LHCN-M2 (cell line): ENCODE measurements at places on chromosomes 16 and 17. TPM values are rescaled to one million over a fixed set of nuclear protein-coding genes. Genes with fewer than 3 reads are reported as not detected.
A peak's percentile ranks its signal among the peaks of the same experiment; 100 is the strongest.

The RPH3AL gene
- 18.1 and 22.0 TPM in 2 replicates for total RNA-seq

The CTCF gene
- total RNA-seq: 30.6 and 36.7 TPM in 2 replicates

The CAVIN1 gene
- total RNA-seq: 308 and 325 TPM in 2 replicates

The KRTAP17-1 gene
- total RNA-seq: not detected in 2 replicates

The KRTAP3-2 gene
- total RNA-seq: not detected in 2 replicates

The KRTAP2-1 gene
- not detected in 2 replicates for total RNA-seq

The GALR2 gene
- 0.13 TPM in 1 of 2 replicates, not detected in the other for total RNA-seq

The CCL18 gene
- total RNA-seq: not detected in 2 replicates

The IL34 gene
- total RNA-seq: 0.13 and 4.1 TPM in 2 replicates

The KIF2B gene
- not detected in 2 replicates for total RNA-seq

The CFAP97D1 gene
- total RNA-seq: under 0.01 and 0.06 TPM in 2 replicates

The CES1 gene
- not detected in 2 replicates for total RNA-seq

The TMEM101 gene
- total RNA-seq: 38.1 and 44.7 TPM in 2 replicates

The CCL22 gene
- total RNA-seq: not detected in 2 replicates

The PKMYT1 gene
- total RNA-seq: 73.1 and 91.4 TPM in 2 replicates

The CLDN7 gene
- total RNA-seq: not detected in 2 replicates

The SLC13A2 gene
- not detected in 2 replicates for total RNA-seq

GRCh38 chr16:66135421-66135831 lies 231.1 kb upstream of the CDH5 start:
- no peak for DNase-seq

- no peak for DNase-seq
Measured at GRCh38 chr17:958712-959451, 20.7 kb downstream of the NXN start.

GRCh38 chr17:13102477-13102876 lies 84.7 kb upstream of the ELAC2 start:
- no peak for DNase-seq

DNA sequence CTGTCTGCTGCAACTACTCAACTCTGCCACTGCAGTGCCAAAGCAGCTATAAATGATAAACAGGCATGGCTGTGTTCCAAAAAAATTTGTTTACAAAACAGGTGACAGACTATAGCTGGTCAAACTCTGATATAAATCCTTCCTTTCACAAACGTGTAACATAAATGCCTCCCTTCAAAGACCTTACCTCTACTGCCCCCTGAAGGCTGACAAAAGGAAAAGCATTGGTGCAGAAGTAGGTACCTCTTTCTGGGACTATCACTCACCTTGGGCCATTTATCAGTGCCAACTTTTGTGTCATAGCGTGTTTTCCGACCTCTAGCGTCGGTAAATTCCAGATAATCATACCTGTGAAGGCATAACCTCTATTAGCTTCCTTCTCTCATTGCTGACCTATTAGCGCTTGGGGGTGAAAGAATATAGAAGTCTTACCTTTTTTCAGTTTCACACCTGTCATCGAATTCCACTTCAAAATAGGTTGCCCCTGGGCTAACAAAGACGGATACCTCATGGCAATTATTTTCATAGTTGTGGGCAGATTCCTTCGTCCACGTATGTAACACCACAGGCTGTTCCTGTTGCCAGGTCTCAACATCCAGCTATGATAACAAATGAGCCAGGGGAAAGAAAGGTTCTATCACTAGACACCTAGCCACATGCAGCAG lies 67.9 kb downstream of the ZZEF1 start:
- DNase-seq: peak; percentile 38

DNA sequence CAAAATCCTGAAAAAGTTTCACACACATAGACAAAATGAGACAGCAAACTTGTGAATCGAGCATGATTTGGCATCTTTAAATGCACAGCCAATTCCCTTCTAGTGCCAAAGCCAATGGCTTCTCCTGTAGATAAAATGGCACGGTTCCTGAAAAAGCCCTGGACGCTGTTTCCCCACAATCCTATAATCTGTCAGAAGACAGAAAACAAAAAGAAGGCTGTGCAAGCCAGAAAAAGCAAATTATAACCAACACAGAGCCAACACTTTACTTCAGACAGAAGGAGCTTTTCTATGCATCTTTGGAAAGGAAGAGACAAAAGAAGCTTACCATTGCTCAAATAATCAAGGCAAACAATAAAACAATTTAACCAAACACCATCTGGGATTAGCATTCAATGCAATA lies 23.8 kb downstream of the FAM222B start:
- no peak for DNase-seq

DNA sequence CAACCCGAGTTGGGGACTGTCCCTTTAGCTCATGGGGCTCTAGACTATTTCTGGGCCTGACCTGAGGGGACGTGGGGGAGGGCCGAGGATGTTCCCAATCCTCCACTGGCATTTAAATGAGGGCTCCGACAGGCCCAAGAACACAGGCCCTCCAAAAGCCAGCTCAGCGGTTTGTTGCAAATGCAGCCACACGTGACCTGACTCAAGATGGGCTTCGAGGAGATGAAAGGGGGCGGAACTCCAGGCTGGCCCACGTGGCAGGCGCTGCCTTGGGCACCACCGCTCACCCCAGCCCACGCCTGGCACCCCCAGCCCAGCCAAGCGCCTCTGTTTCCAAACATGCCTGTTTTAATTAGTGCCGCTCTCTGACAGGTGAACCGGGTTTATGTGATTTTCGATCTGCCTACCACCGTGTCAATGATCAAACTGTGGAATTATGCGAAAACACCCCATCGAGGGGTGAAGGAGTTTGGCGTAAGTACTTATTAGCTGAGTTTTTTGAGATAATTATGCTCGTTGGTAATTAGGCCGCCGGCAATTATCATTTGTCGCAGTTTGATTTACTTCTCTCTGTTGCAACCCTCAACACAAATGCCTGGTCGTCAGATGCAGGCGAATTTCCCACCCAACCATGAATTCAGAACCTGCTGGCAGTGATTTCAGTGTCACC lies 226.7 kb downstream of the KATNIP start:
- DNase-seq: no peak

DNA sequence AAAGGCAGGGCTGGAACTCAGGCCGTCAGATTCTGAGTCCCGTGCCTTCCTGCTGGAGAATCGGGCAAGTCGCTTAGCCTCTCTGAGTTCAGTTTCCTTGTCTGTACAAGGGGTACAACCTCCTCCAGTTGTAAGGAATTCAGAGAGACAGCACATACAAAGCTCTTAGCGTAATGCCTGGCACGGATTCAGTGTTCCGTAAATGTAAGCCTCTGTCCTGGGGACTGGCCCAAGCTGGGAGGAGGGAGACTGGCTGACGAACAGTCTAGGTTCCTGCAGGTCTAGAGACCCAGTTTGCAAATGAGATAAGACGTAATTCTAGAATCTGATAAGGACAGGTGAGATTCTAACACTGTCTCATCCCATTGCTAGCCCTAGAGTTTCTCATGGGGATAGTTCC lies 9.9 kb downstream of the METTL22 start:
- no peak for DNase-seq

GRCh38 chr16:48369765-48370164 lies 15.4 kb downstream of the SIAH1 start:
- DNase-seq: no peak

DNA sequence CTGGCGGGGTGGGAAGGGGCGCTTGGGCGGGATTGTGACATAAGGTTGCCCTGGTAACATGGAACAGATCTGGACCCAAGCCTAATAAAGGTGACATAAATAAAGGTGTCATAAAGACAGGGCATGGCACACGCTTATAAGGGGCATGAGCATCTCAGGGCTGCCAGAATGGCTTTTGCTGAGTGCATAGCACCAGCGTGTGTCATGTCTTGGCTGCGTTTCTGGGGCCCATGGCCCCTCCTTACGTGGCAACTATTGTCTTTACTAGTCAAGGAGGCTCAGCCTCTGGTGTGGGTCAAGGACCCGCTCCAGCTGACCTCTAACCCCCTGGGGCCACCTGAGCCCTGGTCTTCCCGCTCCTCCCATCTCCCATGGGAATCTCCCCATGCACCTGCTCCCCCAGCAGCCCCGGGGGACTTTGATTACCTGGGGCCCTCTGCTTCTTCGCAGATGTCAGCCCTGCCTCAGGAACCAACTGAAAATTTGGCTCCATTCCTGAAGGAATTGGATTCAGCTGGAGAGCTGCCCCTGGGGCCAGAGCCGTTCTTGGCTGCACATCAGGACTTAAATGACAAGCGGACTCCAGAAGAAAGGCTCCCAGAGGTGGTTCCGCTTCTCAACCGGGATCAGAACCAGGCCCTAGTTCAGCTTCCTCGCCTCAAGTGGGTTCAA lies 13.9 kb downstream of the LRRC37B start:
- DNase-seq: no peak

DNA sequence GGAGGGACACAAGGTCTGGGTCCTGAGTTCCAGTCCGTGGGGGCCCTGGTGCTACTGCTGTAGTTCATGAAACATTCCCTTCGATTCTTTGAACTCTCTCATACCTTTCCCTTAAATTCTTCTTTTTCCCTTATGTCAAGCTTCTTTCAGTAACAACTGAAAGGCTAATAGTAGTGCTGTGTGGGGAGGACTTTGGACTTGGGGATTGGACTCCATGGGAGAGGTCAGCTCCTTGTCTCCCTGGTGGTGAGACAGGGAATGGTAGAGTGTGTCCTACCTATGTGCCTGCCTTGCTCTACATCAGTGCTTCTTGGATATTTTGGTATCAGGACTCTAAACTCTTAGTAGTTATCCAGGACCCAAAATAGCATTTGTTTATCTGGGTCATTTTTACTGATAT lies 628.1 kb downstream of the WWOX start:
- DNase-seq: no peak

DNA sequence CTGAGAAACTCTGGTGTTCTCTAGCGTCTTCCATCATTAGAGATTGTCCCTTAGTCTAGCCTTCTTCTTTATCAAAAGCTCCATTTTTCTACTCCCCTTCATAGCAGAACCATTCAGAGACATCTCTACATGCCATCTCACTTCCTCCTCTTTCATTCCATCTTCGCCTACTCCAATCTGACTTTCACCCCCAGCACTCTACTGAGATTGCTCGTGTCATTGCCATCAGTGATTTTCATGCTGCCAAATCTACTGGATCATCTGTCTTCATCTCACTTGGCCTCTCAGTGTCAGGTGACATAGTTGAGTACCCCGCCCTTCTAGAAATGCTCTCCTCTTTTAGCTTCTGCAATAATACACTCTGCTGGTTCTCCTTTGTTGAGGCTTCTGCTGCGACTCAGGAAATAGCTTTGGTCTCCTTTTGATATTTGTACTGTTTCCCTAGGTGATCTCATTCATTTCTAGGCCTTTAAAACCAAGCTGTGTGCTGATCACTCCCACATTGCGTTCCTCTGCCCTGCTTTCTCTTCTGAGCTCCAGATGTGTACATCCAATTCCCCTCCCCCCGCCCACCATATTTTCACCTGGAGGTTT lies 119.1 kb downstream of the FTO start:
- DNase-seq: no peak

DNA sequence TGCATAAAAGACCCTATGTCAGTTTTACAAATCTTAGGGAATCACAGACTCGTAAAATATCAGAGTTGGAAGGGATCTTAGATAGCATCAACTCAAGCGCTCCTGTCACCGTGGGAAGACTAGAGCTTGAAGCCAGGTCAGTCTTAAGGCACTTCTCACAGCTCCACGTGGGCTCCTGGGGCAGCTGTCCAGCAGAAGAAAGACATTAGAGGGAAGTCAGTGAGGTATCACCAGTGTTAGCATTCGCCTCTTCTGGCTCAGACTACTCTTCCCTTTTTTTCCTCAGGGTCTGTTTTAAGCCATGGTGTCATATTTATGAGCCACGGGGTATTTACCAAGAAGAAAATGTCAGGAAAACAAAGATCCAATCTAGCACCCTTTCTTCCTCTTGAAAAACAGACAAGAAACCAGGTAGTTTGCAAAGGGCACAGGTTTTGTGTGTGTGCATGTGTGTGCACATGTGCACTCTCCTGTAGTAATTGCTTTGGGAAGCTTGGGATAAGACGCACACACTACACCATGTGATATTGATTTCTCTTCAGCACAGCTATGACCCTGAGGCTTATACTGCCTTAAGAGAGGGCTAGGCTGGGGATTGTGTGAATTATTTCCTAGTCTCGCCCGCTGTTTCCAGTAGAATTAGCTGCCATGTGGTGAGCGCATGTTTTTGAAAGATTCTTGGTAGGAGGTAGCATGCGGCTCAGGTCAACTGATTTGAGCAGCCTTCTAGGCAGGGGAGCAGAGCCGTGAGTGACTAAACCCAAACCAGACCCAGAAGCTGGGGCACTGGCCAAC lies 61.0 kb upstream of the ELAC2 start:
- no peak for DNase-seq

GRCh38 chr17:10171581-10171981 lies 26.8 kb downstream of the GAS7 start:
- DNase-seq: no peak

DNA sequence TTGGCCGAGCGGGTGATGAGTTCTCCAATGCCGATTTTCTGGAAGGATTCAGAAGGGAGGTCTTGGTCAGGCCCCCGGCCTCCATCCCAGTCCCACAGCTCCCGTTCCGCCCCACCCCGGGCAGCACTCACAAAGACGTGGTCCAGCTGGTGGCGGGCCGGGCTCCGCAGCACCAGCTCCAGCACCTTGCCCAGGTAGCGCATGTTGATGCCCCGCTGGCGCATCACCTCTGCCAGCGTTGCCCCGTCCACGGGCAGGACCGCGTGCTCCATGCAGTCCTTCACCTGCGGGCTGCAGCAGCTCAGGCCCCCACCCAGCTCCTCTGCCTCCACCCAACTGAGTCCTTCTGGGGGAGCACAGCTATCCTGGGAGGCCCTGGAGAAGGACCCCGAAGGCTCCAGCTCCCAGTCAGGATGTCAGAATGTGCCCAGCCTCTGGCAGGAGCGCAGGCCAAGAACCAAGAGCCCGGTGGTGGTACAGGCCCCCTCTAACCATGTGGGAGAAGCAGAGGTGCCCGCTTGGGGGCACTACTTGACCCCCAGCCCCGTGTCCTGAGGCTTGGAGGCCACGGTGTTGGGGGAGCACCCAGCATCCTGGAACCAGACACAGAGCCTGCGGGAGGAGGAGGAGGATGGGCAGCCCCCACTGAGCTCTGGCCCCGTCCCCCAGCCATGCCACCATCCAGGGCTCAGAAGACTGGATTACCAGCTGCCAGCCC lies 16.2 kb downstream of the CLUH start:
- DNase-seq: no peak

DNA sequence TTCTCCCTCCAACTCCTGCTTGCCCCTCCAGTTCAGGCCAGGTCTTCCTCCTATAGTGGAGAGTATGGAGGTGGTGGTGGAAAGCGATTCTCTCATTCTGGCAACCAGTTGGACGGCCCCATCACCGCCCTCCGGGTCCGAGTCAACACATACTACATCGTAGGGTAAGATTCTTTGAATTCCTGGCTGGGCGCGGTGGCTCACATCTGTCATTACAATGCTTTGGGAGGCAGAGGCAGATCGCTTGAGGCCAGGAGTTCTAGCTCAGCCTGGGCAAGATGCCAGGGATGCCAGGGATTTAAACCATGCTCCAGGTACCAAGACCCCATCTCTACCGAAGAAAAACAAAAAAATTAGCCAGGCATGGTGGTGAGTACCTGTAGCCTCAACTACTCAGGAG lies 1.4 kb downstream of the ZG16 start:
- no peak for DNase-seq

GRCh38 chr17:7885367-7886226 lies 3.0 kb upstream of the CHD3 start:
- peak; percentile 88 for DNase-seq

- no peak for DNase-seq
Measured at GRCh38 chr16:19382887-19383816, 34.5 kb upstream of the TMC5 start.

GRCh38 chr16:56683424-56684172 lies 1.3 kb downstream of the MT1X start:
- no peak for DNase-seq

GRCh38 chr17:29383686-29384085 lies 6.5 kb upstream of the TAOK1 start:
- DNase-seq: peak; percentile 79
